ENCODE measurements at places on chromosomes 6 and 20.

- ATAC-seq = no peak
These were observed 520.1 kb upstream of the IMPG1 start for GRCh38 chr6:76592566-76592965.

DNA sequence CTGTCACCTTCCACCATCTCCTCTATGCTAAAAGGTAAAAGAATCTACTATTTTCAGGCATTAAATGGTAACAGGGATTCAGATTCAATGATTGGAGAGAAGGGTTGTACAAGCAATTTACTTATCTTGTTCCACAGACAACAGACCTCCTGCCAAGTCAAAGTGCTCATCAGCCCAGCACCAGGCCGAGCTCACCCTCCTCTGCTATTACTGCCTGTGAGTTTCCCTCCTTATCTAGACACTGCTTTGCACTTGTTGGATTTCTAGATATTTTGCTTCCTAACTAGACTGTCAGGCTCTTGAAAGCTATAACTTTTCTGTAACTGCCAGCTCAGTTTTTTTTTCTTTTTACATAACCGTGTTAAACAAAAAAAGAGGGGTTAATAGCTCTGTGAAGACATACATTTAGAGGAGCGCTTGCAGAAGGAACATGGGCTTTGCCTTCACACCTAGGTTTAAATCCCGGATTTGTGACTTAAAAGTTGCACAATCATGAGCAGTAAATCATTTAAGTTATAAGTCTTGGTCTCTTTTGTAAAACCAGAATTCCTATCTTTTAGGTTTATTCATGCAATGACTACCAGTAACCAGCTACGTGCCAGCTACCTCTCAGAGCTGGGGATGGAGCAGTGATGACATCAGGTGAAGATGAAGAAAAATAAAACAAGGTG, 1.1 kb upstream of the FAM162B start:
- ATAC-seq = no peak

- no peak for ATAC-seq
These were observed 109.7 kb downstream of the RCAN2 start for GRCh38 chr6:46381579-46381978.

DNA sequence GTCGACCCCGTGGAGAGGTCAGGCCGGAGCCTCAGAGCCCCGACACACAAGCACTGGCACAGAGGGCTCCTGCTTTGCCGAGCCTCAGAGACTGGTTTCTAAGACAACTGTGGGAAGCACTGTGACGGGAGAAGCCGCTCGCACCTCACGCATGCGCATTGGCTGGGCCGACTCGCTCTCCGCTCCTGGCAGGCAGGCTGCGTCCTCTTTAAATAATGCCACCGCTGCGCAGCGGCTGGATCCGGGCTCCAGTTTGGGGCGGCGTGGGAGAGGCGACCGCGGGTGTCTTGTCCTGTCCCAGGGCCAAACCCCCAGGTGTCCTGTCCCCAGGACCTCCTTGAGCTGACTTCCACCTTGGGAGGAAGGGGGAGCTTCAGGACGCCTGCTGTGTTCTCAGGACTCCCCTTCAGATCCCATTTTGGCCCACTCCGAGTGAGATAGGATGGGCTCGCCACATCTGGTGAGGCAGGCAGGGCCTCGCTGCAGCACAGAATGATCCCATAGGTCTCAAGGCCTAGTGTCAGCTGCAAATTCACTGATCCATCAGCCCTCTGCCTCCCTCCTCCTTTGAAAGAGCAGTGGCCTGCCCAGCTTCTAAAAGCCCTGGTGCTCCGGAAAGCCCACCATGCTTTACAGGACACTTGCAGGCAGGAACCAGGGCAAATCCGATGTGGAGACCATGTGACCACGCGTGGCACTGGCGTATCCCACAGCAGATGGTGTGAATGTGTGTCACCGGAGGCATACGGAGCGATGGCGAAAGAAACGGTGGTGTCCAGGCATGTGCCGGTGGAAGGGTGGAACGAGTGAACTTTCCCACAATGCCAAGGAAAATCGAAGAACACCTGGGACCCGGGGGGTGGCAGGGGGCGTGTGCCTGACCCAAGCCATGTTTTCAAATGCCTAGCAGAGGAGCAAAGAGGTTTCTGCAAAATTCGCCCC, 169.3 kb upstream of the ZNF337 start:
- peak; percentile 51 for ATAC-seq

DNA sequence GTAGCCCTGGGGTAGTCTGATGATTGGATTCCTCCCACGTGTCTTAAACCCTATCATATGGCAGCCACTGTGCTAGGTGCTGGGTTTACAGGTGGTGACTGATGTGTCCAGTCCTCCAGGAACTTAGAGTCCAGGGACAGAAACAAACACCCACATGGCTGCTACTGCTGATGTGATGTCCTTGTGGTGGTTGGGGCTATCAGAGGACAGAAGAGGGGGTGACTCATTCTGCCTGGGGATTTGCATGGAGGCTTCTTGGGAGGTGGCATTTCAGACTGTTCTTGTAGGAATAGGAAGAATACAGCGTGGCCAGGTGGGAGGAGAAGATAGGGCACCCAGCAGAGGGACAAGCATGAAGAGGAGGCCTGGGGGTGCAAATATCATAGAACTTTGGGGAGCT, 9.8 kb downstream of the RAET1G start:
- ATAC-seq = peak; percentile 21

DNA sequence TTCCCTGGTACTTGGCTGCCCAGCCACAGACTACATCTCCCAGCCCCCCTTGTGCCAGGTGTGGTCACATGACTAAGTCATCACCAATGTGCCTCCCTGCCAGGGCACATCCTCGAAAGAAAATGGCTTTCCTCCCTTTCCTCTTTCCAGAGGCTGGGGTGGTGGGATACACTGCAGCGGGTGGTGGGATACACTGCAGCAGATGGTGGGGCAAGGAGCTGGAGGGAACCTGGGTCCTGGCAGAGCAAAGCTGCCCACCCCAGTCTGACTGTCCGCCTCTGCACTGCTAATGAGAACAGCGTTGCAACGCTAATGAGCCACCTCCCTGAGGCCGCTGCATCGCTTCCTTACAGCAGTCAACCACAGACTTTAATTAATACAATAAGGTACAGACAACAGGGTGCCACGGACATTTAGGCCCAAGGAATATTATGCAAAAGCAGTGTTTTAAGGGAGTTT, 125.3 kb downstream of the PREX1 start:
- no peak for ATAC-seq

- ATAC-seq = no peak
These were observed 58.5 kb upstream of the CCN6 start for GRCh38 chr6:111995404-111995803.

DNA sequence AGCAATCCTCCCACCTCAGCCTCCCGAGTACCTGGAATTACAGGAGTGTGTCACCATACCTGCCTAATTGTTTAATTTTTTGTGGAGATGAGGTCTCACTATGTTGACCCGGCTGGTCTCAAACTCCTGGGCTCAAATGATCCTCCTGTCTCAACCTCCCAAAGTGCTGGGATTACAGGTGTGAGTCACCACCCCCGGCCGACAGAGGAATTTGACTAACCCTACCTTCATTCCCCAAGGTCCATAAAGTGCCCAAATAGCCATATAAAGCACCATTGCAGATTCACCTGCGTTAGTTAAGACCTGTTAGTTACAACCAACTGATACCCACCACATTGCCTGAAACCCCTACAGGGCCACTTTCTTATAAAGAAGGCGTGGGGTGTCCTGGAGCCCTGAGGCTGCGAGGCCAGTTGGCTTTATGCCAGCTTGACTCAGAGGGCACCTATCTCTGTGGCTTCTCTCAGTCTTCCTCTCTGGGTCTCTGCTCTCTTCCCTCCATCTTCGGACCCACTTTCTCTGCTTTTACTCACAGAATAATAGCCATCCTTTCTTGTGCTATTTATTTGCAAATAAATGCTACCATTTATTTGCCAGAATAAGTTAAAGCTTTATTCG, 65.6 kb downstream of the SLC2A10 start:
- ATAC-seq = no peak

GRCh38 chr6:20476501-20477043, 57.7 kb upstream of the CDKAL1 start:
- ATAC-seq = no peak

DNA sequence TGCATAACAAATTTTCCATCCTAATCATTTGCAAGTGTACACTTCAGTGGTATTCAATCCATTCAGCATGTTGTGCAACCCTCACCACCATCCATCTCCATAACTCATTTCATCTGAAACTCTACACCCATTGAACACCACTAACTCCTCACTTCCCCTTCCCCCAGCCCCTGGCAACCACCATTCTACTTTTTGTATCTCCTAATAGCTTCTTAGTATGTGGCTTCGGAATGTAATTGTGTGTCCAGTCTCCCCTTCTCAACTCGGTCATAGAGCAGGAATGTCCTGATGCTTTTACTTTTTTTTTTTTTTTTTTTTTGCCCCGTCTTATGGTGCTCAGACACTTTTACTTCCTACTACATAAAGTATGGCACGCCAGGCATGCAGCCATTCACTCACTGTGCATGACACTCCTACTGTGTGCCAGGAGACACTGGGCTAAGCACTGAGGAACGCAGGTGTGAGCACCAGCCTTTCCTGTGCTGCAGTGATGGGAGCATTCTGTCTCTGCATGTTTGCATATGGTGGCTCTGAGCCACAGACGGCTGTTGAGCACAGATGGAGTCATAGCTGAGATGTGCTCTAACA, 15.3 kb downstream of the HCK start:
- ATAC-seq = no peak

DNA sequence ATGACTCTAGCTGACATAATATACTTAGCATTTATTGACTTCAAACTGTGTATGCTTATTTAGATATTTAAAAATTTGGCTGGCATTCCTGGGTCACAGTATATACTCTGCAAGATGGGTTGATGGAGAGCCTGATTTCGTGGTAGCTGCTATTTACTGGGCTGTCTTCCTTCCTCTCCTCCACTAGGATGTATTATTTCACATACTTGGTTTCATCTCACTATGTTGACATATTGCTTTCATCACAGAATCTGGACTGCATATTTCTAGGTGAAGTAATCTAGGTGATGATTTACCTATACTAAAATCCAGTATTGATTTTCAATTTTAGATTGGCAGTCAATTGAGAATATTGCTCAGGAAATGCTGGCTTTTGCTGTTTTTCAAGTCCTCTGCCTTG, 15.7 kb downstream of the AFDN start:
- ATAC-seq = no peak

GRCh38 chr20:1832634-1833033, 62.6 kb upstream of the SIRPA start:
- no peak for ATAC-seq

GRCh38 chr20:62087227-62087626, 21.5 kb upstream of the TAF4 start:
- no peak for ATAC-seq

DNA sequence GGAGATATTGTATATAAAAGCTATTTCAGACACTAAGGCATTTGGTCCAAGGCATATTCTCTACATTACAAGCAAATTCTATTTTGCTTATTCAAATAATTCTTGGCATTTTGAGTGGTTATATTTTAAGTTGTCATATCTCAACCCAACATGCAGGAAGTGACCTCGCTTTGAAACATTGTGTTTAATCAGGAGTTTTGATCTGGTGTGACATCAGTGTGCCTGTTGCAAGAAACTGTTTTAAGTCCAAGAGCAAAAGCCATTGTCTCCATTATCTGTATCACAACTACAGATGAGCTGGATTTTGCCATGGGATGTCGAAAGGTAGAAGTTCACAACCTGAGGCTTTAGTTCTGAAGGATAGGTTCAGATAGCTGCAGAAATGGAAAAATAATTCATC, 509.9 kb upstream of the ID4 start:
- ATAC-seq = no peak

DNA sequence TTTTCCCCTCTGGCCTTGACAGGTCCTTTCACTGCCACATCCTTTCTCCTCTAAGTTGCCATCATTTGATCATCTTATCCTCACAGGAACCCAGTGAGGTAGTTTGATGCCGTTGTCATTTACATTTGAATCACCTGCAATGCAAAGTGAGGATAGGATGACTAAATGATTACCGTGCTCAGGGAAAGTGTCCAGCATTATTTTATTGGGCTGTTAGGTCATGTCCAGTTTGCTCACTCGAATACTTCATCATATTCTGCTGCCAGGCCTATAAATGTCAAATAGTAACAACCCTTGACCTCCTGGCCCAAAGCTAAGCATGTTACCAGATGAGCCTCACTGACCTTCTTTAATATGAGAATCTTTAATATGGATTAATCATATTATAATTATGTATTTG, 1068.7 kb upstream of the FLRT3 start:
- no peak for ATAC-seq

DNA sequence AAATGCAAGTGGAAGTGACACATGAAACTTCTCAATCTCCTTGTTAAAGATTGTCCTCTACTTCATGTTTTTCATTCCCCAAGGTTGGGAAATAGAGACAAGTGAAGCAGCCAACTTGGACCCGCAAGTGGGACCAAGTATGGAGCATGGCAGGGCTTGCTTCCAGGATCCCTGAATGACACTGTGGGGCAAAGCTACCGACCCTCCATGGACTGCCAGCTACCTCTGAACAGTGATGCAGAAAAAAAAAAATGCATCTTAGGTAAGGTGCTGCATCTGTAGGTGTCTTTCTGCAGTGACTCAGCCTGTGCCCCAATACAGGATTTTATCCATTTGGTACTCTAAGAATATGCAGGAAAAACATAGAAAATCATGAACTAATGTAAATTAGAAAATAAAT, 119.1 kb upstream of the ENPP5 start:
- no peak for ATAC-seq

DNA sequence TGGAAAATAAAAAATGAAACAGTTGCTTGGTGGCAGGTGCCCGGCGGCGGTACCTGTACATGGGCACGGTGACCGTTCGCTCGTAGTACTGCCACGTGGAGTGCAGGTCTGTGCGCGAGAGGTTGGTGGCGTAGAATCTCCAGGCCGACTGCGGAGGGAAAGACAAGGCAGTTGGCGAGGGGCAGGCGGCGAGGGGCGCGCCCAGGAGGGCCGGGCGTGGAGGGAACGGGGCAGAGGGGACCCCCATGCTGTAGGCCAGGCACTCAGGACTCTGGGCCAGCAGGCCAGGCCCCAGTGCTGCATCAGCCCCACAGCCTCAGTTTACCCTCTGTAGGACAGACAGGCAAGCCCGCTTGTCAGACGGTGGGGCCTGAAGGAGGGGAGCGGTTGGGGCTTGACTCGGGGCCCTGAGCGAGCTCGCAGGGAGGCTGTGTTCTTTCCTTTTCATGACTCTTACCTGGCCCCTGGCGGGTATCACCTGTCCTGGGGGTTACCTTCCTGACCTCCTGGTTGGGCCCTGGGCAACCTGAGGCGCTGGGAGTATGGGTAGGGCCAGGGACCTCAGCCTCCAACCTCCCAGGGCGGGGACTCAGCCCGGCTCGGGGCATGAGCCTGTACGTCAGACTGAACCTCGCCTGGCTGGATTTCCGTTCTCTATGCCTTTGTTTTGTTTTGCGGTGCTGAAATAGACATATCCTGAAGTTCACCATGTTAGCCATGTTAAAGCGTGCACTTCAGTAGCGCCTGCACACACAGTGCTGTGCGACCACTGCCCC, 38.5 kb downstream of the KCNQ2 start:
- peak; percentile 31 for ATAC-seq

- ATAC-seq = no peak
These were observed 991.9 kb downstream of the EPHA7 start for GRCh38 chr6:92427453-92427852.

- no peak for ATAC-seq
These were observed 102.2 kb downstream of the UNC5CL start for GRCh38 chr6:40936818-40937251.

GRCh38 chr6:164168595-164168994, 754.1 kb downstream of the QKI start:
- ATAC-seq = no peak

GRCh38 chr6:22231616-22232015, 65.2 kb downstream of the PRL start:
- ATAC-seq = no peak

- no peak for ATAC-seq
These were observed 579.0 kb downstream of the EPHA7 start for GRCh38 chr6:92840246-92840930.

Measured in activated T-helper 17 cell treated with anti-CD3 and anti-CD28 coated beads, Interleukin-2, amount 50 U/mL, for 72 hours (primary cell).